HFF-Myc (cell line): ENCODE measurements at places on chromosomes 11 and 22.

DNA sequence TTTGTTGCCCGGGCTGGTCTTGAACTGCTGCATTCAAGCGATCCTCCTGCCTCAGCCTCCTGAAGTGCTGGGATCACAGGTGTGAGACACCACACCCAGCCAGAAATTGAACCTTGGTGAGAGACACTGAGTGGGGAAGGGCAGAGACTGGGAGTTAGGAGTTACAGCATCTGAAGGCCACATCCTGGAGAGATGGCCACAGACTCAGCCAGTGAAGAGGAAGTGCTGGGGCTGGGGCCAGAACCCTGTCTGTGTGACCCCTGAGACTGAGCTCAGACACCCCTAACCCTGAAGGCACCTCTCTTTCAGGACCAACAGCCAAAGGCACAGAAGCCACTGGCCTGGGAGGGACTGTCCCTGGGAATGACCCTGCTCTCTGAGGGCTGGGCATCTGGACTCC is 33.8 kb downstream of the TXN2 start:
- DNase-seq = no peak

- DNase-seq = no peak
Observed at GRCh38 chr11:91173701-91174100, 950.9 kb upstream of the CHORDC1 start.

DNA sequence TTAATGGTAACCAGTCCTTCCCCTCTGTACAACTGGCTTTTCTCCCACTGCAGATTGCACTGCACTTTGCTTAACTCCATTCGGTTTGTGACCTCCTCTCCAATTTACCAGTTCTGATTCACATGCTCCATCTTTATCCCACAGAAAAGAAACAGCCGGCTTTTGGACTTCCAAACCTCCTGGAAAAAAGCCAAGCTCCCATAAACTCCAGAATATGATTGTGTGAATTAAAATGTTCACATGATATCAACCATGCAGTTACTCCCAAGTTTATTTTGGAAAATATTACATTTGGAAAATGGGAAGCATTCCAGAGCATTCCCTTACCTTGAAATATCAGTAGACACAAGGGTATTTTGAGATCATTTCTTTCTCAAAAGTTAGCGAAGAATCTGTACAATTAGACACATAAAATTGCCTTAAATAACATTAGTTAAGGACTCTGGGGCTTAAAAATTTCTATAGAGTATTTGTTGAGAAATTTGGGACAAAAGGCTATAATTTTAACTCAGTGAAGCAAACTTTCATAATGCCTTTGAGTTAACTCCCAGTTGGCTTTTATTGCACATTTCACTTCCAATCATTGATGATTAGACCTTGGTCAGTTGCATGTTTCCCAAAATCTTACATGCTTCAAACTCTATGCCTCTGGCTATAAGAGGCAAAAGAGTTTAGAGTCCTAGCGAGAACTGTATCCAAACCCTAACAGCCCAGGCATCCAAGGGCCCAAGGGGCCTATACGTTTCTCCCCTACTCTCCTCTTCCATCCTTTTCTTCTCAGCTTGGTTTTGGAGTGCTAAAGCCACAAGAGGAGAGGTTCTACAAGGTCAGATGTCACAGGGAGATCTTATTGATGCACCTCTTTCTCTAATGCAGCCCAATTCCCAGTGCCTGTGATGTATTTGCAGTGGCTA is 23.6 kb upstream of the TMEM135 start:
- DNase-seq = no peak

- DNase-seq = no peak
Observed at GRCh38 chr11:27387362-27387761, 24.3 kb upstream of the CCDC34 start.

- DNase-seq = no peak
Observed at GRCh38 chr11:19705936-19706335, 6.7 kb upstream of the NAV2 start.

GRCh38 chr11:64251016-64251752 is at the start of gene PLCB3:
Gene PLCB3 (plus strand): TSS chr11:64251530. CDS start chr11:64251650, 120 bp downstream.
- no peak for DNase-seq

GRCh38 chr11:129871914-129872313 is 23.5 kb downstream of the NFRKB start:
- no peak for DNase-seq

- no peak for DNase-seq
Observed at GRCh38 chr22:21714059-21714770, 21.4 kb downstream of the YPEL1 start.

DNA sequence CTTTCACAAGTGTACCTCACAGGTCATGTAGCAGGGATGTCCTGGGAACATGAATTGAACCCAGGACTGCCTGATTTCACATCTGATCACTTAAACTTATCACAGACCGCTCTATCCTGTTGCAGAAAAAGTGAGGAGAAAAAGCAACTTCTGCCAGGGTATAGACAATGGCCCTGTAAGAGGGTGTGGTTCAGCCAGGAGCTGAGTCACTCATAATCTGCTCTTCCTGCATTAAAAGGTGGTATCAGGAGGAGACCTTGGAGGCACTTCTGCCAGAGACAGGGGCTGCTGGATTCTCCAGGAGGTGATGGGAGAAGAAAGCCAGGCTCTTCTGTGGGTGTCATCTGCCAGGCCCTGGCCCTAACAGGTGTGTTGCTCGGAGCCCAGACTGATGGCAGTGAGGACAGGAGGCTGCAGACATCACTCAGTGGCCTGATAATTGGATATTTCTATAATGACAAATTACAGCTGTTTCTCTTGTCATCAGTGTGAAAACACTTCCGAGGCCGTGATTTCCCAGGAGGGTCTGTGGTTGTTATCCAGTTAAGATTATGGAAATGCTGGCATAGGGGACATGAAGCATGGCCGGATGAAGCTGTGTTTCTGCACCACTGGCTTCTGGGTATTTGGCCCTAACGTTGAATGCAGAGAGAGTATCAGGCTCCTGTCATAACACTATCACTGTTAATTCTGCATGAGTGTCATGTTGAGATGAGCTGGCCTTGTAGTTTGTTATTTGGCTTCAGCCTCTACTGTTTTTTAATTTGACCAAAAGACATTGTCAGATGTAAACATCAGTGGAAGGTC is 125.1 kb upstream of the ZBED5 start:
- no peak for DNase-seq
